ENCODE measurements at places on chromosomes 1 and 21.

GRCh38 chr1:220927442-220927841 lies 48.2 kb downstream of the HLX start:
- no peak for DNase-seq

DNA sequence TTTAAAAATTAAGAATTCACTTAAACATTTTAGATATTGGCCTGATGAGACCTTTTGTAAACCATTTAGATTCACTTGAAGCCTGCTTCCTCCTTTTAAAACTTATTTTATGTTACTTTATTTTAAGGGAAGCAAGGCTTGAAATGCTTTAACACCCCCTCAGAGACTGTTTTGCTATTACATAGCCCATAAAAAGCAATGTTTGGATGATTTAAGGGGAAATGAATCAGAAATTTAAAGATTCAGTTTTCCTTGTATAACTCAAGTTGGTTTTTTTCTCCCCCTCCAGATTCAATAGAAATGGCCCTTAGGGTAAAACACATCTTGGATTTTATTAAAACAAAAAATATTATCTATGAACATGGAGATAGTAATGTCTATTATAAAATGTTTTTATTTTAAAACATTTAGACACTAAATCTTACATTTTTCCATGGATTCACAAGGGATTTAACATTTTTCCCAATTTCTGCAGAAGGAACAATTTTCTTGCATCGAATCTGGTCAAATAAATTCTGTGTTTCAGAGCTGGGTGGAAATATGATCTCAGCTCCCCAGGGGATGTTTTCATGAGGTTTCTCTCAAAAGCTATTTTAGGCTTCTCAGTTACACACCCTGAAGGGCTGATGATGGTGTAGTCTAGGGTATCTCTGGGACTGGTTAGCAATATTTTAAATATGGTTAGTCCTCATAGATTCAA lies 69.3 kb upstream of the WARS2 start:
- no peak for DNase-seq

- DNase-seq: no peak
Observed at GRCh38 chr1:46673749-46674182, 2.1 kb downstream of the TEX38 start.

DNA sequence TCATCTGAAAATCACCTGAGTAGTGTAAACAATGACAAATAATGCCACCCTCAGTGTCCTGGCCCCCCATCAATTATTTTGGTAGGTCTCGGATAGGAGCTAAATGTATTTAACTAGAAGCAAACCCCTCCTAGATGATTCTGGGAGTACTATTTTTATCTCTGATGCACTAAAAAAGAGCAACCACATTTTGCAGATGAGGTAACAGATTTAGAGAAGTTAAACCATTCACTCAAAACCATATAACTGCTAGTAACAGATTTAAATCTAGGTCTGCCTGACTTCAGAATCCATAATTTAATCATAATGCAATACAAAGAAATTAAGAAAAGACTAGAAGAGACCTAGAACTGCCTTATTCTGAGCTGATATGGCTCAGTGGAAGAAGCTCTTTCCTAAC lies 17.3 kb upstream of the PTCH2 start:
- DNase-seq: no peak

DNA sequence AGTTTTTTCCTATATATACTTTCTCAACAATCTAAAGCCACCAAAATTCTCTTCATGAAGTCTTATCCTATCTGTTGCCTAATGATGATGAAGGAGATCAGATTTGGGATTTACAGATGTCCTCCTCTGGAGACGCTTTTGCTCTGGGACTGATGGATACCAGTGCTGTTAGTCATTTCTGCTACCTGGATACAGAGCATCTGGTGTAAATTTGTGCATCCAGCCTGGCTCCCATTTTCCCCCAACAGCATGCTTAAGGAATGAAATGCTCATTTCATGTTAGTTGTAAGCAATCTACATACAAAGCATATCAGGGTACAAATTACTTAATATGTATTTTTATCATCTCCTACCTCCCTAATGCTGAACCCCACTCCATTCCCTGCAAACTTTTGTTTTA lies 57.7 kb downstream of the HNRNPR start:
- DNase-seq: no peak

DNA sequence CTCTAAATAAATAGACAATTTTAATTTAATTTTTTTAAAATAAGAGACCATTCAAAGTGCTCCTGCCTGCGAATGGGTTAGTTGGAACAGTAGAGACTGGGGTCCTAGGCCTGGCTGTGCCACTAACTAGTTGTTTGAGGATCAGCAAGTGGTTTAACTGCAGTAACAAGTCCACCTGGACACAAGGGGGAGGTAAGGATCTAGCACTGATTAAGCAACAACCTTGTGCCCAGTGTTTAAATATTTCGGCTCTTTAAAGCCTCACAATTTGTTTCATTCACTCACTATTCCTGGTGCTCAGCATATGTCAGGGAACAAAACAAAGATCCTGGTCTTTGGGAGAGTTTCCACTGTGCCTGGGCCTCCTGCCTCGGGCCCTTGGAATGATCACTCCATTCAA lies 1.6 kb upstream of the AGT start:
- no peak for DNase-seq

All from activated gamma-delta T cell (primary cell).